HepG2 (cell line): ENCODE measurements at places on chromosomes 5 and 9.

GRCh38 chr5:96412868-96413449 is 20.1 kb downstream of the PCSK1 start:
- no peaks in the 10 kb centered on the region for H3K36me3 ChIP-seq
- no peak for DNase-seq
- H3K4me3 ChIP-seq, result no peak overlapping the region
- no peaks in the 10 kb centered on the region for H3K4me1 ChIP-seq
- no peak overlapping the region for H3K27ac ChIP-seq
- peaks cover 1% of the 10 kb centered on the region; the same call in 1 of the 2 replicates for H3K27me3 ChIP-seq

- no peak for DNase-seq
- H3K27me3 ChIP-seq, result no peaks in the 10 kb centered on the region
- H3K4me1 ChIP-seq, result peaks cover 50% of the 10 kb centered on the region
- peak overlapping the region; percentile 58; the same call in 1 of the 2 replicates for H3K4me3 ChIP-seq
- H3K36me3 ChIP-seq, result no peaks in the 10 kb centered on the region
Observed at GRCh38 chr5:135126688-135127438, 92.8 kb upstream of the PITX1 start.

DNA sequence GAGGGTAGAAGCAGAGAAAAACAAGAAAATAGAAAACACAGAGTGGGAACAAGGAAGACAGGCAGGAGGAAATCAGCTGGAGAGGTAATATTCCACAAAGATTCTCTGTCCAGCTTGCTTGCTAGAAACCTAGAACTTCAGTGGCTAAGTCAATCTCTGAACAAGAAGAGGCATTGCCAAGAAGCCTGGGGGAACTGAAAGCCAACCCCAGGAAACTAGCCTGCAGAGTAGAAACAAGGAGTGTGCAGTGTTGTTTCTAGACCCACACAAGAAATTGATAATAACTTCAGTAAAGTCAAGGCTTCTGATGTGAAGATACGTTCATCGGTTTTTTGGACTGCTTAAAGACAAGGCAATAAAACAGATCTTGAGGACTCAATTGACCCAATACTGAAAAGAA is 234.5 kb upstream of the MAP3K1 start:
- H3K27ac ChIP-seq, result no peak overlapping the region
- no peaks in the 10 kb centered on the region for H3K36me3 ChIP-seq
- no peak for DNase-seq

GRCh38 chr5:13218518-13218917 is 726.0 kb downstream of the DNAH5 start:
- no peaks in the 10 kb centered on the region for H3K4me1 ChIP-seq
- no peaks in the 10 kb centered on the region for H3K36me3 ChIP-seq
- no peak overlapping the region for H3K4me3 ChIP-seq
- no peak overlapping the region for H3K27ac ChIP-seq
- no peaks in the 10 kb centered on the region; the same call in 1 of the 2 replicates for H3K27me3 ChIP-seq

- H3K4me1 ChIP-seq, result peaks cover 6% of the 10 kb centered on the region; the same call in 1 of the 2 replicates
- peak; percentile 67 for DNase-seq
- H3K27ac ChIP-seq, result no peak overlapping the region
Observed at GRCh38 chr5:72366324-72366976, 46.3 kb downstream of the PTCD2 start.

DNA sequence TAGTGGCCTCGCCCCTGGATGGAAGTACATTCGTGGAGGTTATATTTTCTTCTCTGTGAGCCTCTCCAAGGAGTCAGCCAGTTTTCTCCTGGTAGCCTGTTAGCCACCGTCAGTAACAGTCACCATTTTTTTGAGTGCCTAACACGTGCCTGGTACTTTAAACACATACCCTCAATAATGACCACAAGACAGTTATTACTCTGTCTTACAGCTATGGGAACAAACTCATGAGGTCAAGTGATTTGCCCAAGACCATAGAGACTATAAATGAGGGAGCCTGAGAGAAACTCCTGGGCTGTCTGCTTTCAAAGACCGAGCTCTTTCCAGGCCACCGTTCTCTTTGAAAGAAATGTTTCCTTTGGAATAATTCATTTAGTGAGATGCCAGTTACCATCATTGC is 90.4 kb downstream of the PALM2AKAP2 start:
- H3K4me3 ChIP-seq, result no peak overlapping the region
- no peaks in the 10 kb centered on the region for H3K4me1 ChIP-seq
- H3K27ac ChIP-seq, result no peak overlapping the region
- no peaks in the 10 kb centered on the region for H3K27me3 ChIP-seq

GRCh38 chr9:78775211-78775610 is 478.3 kb downstream of the PSAT1 start:
- H3K4me3 ChIP-seq, result no peak overlapping the region
- H3K4me1 ChIP-seq, result no peaks in the 10 kb centered on the region
- H3K36me3 ChIP-seq, result no peaks in the 10 kb centered on the region
- no peaks in the 10 kb centered on the region for H3K27me3 ChIP-seq

DNA sequence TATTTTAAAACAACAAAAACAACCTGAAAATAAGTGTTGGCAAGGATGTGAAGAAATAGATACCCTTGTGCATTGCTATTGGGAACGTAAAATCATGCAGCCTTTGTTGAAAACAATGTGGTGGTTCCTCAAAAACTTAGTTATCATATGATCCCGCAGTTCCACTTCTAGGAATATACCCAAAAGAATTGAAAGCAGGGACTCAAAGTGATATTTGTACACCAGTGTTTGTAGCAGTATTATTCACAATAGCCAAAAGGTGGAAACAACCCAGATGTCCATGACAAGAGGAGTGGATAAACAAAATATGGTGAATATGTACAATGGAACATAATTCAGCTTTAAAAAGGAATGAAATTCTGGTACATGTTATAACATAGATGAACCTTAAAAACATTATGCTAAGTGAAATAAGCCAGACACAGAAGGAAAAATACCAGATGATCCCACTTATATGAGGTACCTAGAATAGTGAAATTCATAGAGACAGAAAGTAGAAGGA is 29.0 kb downstream of the IRF1 start:
- no peaks in the 10 kb centered on the region for H3K36me3 ChIP-seq
- no peak overlapping the region for H3K27ac ChIP-seq
- no peak overlapping the region for H3K4me3 ChIP-seq
- H3K4me1 ChIP-seq, result peaks cover 100% of the 10 kb centered on the region
- no peak for DNase-seq

DNA sequence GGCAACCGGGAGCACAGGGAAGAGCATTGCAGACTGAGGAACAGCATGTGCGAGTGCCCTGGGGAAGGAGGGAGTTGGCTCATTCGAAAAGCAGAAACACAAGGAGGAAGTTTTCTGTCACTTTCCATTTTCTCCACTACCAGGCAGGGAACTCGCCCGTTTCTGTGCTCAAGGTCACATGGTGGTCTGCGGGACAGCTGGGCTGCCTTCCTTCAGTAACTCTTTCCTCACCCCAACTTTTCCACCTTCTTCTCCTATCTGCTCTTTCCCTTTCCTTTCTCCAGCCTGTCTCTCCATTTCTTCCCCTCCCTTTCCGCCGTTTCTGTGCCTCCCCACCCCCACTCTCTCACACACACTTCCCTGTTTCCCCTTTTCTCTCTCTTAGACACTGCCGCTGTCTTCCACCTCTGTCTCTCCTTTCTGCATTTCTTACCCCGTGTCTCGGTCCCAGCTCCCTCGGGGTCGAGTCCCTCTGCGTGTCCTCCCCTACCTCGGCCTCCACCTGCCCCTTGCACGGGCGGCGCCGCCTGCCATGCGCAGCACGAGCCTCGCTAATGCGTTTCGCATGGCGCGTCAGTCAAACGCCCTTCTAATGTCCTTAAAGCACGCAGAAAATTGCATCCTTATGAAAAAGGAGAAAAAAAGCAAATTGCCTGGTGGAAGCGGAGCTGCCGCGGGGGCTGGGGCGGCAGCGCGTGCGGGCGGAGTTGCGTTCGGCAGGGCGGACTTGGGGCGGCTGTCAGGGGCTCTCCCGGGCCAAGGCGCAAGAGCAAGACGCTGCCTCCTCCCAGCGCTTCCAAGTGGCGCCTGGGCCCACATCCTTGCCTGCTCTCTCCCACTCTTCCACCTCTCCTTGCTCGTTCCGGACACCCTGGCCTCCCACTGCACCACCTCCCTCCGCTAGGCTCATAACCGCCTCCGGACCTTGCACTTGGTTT is 9.5 kb downstream of the BARX1 start:
- H3K4me3 ChIP-seq, result peak overlapping the region; percentile 16; the same call in 1 of the 2 replicates
- H3K36me3 ChIP-seq, result no peaks in the 10 kb centered on the region
- DNase-seq, result no peak
- no peaks in the 10 kb centered on the region; the same call in 1 of the 2 replicates for H3K4me1 ChIP-seq
- H3K27me3 ChIP-seq, result peaks cover 31% of the 10 kb centered on the region

- no peaks in the 10 kb centered on the region for H3K27me3 ChIP-seq
- no peak overlapping the region for H3K27ac ChIP-seq
- no peak overlapping the region for H3K4me3 ChIP-seq
- no peak for DNase-seq
- H3K36me3 ChIP-seq, result no peaks in the 10 kb centered on the region
- no peaks in the 10 kb centered on the region for H3K4me1 ChIP-seq
Observed at GRCh38 chr9:90523958-90524357, 118.7 kb downstream of the DIRAS2 start.

DNA sequence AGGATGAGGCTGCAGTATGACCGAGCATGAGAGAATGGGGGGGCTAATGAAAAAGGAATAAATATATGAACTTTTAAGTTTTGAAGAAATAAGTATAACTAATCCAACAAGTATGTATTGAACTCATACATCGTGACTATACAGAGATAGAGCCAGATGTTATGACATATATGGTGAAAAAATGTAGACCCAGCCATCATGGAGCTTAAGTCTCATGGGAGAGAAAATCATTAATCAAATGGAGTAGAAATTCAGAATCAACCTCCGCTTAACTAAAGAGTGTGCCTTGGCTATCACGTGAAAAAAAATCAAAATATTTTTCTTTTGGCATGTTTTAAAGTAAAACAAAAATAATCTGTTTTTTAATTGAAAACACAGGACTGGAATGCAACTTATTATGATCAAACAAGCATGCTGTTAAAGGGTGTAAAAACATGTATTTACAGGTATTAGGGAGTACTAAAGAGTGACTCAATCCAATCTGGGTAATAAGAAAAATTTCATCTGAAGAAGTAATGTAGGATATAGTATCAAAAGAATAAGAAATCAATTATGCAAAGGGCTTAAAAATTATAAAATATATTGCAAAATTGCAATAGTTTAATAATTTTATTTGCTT is 868.5 kb upstream of the NUDT12 start:
- H3K27me3 ChIP-seq, result no peaks in the 10 kb centered on the region
- no peaks in the 10 kb centered on the region for H3K36me3 ChIP-seq
- no peaks in the 10 kb centered on the region for H3K4me1 ChIP-seq
- H3K27ac ChIP-seq, result no peak overlapping the region
- no peak for DNase-seq

- DNase-seq, result no peak
- no peak overlapping the region for H3K4me3 ChIP-seq
- H3K4me1 ChIP-seq, result no peaks in the 10 kb centered on the region
- no peaks in the 10 kb centered on the region for H3K27me3 ChIP-seq
- peaks cover 4% of the 10 kb centered on the region for H3K36me3 ChIP-seq
- H3K27ac ChIP-seq, result no peak overlapping the region
Observed at GRCh38 chr5:134206627-134207160, 19.2 kb downstream of the PPP2CA start.

DNA sequence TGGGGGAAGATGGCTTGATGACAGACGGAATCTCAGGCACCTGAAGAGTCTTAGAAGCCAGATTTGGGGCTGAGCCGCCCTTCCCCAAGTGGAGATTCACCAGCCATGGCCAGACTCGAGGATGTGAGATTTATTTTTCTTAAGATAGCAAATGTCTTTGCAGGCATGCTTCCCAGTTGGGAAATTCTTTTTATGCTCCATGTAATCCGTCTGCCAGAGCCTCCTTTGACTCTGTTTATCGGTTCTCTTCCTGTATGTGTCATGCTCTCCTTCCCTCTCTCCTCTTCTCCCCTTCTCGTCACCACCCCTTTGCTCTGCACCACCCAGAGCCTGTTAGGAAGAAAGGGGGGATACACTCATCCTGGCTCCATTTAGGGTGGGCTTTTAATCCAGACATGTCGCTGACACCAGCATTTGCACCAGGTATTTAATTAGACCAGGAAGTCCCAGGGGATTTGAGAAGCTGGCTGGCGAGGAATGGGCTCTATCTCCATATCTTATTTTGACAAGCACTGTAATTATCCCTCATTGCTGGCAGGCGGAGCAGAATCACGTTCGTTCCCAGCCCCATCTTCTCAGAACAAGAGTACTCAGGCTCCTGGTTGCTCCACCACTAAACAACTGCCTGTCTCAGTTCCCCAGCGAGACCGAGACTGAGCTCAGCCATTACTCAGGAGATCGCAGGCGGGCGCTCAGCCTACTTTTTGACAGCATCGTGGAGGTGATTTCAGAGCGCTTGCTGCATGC is 50.9 kb downstream of the KCNIP1 start:
- no peak overlapping the region for H3K4me3 ChIP-seq
- no peaks in the 10 kb centered on the region for H3K4me1 ChIP-seq
- H3K27me3 ChIP-seq, result no peaks in the 10 kb centered on the region; the same call in 1 of the 2 replicates
- H3K27ac ChIP-seq, result no peak overlapping the region

DNA sequence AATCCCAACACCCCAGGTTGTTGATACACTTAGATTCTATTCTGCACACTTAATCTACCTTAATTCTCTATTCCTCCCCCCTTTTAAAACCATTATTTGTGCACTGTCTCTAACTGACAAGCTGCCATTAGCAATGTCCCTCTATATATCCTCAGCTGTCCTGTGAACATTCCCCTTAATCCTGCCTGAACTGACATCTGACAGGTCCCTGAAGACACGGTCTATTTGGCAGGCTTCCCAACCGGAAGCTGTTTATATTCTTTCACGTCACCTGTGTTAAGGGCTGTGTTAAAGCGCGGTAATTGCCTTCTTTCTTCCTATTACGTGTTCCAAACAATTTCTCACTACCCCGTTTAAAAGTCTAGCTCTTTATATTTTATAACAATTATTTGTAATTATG is 277.3 kb downstream of the CDH9 start:
- H3K4me1 ChIP-seq, result no peaks in the 10 kb centered on the region
- no peaks in the 10 kb centered on the region for H3K27me3 ChIP-seq
- no peak overlapping the region for H3K27ac ChIP-seq
- no peak for DNase-seq
- H3K4me3 ChIP-seq, result no peak overlapping the region

DNA sequence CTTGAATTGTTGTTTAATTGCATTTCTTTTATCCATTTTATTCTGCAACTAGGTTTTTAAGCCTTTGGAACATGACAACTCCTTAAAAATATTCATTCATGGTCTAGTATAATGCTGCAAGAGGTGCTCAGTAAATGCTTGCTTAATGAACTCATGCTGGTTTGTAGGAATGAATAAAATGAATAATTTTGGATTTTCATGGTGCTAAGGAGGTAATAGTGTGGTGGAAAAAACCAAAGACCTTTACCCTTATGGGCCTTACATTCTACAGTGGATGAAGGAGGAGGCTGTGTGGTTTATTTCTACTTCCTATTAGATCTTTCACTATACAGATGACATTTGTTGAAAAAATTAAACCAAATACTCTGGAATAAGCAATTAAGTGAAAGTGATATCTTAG is 43.4 kb downstream of the LRRTM2 start:
- H3K4me1 ChIP-seq, result no peaks in the 10 kb centered on the region
- no peak overlapping the region for H3K27ac ChIP-seq
- no peak overlapping the region for H3K4me3 ChIP-seq

GRCh38 chr5:111741278-111741677 is 15.7 kb downstream of the NREP start:
- no peak overlapping the region for H3K4me3 ChIP-seq
- H3K27me3 ChIP-seq, result no peaks in the 10 kb centered on the region
- 0 out of 3 replicates have a peak, but pooled peaks cover 2% of the 10 kb centered on the region for H3K36me3 ChIP-seq
- peak overlapping the region; percentile 93 for H3K27ac ChIP-seq
- peaks cover 86% of the 10 kb centered on the region for H3K4me1 ChIP-seq
